ENCODE measurements at places on chromosomes 7 and 10.

DNA sequence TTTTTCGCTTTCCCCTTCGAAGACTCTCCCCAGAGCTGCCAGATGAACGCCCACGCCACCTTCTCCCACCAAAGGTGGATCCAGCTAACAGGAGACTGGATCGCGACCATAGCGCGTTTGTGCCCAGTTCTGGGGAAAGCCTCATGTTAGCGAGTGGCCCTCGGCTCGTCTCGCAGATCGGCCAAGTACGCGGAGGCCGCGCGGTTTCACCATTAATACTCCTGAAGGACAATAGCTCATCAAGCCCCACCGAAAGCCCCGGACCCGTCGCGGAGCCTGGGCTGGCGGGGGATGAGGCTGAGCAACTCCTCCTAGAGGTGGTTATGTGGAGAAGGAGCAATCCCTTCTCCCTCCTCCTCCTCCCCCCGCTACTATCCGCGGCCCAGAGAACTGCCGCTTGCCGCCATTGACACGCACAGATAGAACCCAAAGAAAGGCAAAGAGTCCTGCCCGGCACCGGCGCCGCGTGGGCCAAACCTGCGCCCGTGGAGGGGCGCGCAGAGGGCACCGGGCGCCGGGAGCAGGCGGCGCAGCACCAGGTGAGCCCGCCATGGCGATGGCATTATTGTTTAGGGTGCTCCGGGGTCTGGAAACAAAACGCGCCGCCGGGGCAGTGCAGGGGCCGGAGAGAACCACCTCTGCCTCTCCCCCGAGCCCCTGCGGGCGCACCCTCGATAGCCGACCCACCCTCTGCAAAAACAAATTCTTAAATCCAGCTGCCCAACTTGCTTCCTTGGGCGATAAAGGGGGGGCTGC is at the start of gene MACROH2A2:
Gene MACROH2A2 (plus strand): TSS at position 385 of the 756 bp plus-strand sequence. CDS start 22,813 bp downstream, outside the sequence.
- no peak within 1 kb of the TSS for H3K27ac ChIP-seq
- peak; percentile 12 for DNase-seq
- H3K36me3 ChIP-seq, result no peaks in the 10 kb centered on the region

DNA sequence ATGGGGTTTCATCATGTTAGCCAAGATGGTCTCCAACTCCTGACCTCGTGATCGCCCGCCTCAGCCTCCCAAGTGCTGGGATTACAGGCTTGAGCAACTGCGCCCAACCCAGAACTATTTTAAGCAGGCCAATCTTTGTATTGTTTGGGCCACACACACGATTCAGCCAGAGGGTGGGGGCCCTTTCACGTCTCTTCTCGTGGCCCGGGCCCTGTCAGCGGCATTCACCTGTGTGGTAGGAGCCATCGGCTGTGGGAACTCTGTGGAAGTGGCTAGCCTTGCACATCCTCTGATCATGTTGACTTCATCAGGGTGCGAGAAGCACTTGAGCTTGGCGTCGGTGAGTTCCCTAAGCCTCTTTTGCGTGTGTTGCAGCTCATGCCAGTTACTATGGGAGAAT is 16.9 kb downstream of the SUN1 start:
- H3K4me3 ChIP-seq, result no peak overlapping the region
- DNase-seq, result no peak
- H3K27me3 ChIP-seq, result no peaks in the 10 kb centered on the region
- H3K4me1 ChIP-seq, result no peaks in the 10 kb centered on the region
- peaks cover 39% of the 10 kb centered on the region for H3K36me3 ChIP-seq

GRCh38 chr10:101693978-101694673 is 844 bp downstream of the FBXW4 start:
- H3K4me3 ChIP-seq, result peak overlapping the region; percentile 92
- no peaks in the 10 kb centered on the region for H3K27me3 ChIP-seq
- peaks cover 6% of the 10 kb centered on the region for H3K36me3 ChIP-seq
- H3K4me1 ChIP-seq, result peaks cover 51% of the 10 kb centered on the region
- peak overlapping the region; percentile 97 for H3K27ac ChIP-seq

DNA sequence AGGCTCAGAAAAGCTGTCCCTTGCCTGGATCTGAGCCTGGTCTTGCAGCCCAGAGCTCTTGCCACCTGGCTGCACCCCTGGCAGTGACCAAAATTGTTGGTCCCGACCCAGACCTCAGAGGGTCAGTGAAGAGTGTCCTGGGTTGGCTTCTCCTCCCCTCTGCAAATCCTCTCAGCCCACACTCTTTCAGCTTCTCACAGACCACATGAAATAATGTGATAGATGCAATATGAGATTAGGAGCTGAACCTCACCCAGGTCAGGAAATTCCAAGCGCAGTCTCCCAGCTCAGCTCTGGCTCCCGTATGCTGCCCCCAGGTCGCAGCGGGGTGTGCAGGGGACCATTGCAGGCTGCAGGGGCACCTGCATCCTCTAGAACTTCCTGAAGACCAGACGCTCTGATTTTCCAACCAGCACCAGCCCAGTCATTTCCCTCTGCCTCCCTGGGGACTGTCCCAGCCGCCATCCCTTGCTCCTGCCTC is 19.6 kb upstream of the RET start:
- peaks cover 12% of the 10 kb centered on the region for H3K27me3 ChIP-seq
- H3K4me1 ChIP-seq, result no peaks in the 10 kb centered on the region
- no peaks in the 10 kb centered on the region for H3K36me3 ChIP-seq
- no peak overlapping the region for H3K27ac ChIP-seq

GRCh38 chr7:135801045-135801693 is 52.6 kb upstream of the FAM180A start:
- DNase-seq, result peak; percentile 4
- H3K4me1 ChIP-seq, result peaks cover 11% of the 10 kb centered on the region
- H3K36me3 ChIP-seq, result no peaks in the 10 kb centered on the region
- H3K27ac ChIP-seq, result no peak overlapping the region

DNA sequence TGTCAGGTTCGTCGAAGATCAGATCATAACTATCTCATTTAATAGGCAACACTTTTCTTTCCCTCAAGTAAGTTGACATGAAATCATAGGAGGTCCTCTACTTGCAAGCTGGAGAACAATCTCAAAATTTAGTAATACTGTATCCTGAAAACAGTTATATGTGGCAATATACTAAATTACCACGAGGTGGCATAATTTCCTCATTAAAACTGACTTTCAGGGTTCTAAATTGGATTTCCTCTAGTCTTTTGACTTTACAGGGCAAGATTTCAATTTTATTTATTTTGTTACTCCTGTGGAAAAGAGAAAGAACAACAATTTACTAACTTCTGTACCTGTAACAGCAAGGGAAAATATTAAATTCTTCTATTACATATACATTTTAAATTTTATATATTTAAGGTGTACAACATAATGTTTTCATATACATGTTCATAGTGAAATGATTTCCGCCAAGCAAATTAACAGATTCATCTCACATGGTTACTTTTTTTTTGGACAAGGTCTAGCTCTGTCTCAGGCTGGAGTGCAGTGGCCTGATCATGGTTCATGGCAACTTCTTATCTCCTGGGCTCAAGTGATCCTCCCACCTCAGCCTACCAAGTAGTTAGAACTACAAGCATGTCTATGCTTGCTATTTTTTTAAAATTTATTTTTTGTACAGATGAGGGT is 53.4 kb upstream of the CYP2C18 start:
- no peaks in the 10 kb centered on the region for H3K4me1 ChIP-seq
- H3K4me3 ChIP-seq, result no peak overlapping the region
- H3K36me3 ChIP-seq, result no peaks in the 10 kb centered on the region
- H3K27me3 ChIP-seq, result no peaks in the 10 kb centered on the region
- H3K27ac ChIP-seq, result no peak overlapping the region
- no peak for DNase-seq

GRCh38 chr10:29314726-29315125 is 25.9 kb downstream of the LYZL1 start:
- peaks cover 12% of the 10 kb centered on the region for H3K27me3 ChIP-seq
- no peak for DNase-seq
- no peaks in the 10 kb centered on the region for H3K36me3 ChIP-seq

DNA sequence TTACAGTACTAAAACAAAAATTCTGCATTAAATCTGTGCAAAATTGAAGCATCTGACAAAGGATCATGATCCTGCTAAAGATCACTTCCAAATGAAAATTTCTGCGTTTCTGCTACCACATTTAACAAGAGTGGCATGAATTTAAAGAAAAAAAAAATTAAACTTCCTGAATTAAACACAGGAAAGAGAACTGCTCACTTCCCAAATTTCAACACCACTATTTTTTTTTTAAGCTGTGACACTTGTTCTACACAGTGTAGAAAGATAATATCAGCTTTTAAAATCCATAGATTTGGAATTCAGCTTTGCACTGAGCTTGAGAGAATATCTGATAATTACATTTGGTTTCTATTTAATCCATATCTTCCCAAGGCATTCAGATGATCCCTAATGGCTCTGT is 73.6 kb downstream of the EPC1 start:
- H3K4me1 ChIP-seq, result peaks cover 11% of the 10 kb centered on the region
- no peak for DNase-seq
- H3K27me3 ChIP-seq, result no peaks in the 10 kb centered on the region
- H3K27ac ChIP-seq, result no peak overlapping the region

GRCh38 chr7:93015101-93015778 is 102.5 kb downstream of the SAMD9 start:
- no peak overlapping the region for H3K4me3 ChIP-seq
- H3K4me1 ChIP-seq, result peaks cover 19% of the 10 kb centered on the region
- DNase-seq, result no peak

DNA sequence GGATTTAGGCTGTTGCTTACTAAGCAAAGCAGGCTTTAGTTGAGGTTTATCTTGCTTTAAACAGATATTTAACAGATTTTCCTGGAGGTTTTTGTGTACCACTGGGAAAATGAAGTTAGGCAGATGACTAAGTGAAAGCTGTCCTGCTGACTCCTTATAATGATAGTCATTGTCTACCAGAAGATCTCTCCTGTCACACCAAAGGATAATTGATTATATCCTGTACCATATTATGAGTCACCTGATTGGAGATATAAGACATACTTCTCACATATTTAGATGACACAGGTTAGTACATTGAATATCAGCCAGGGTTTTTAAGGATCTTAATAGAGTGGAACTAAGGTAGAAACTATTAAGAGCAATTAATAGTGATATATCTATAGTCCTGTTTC is 68.4 kb downstream of the PTEN start:
- H3K27ac ChIP-seq, result no peak overlapping the region
- H3K4me3 ChIP-seq, result no peak overlapping the region
- H3K27me3 ChIP-seq, result no peaks in the 10 kb centered on the region
- no peak for DNase-seq

- H3K36me3 ChIP-seq, result peaks cover 8% of the 10 kb centered on the region
- H3K4me1 ChIP-seq, result no peaks in the 10 kb centered on the region
- H3K4me3 ChIP-seq, result no peak overlapping the region
- H3K27me3 ChIP-seq, result no peaks in the 10 kb centered on the region
- no peak overlapping the region for H3K27ac ChIP-seq
Observed at GRCh38 chr7:23135755-23136154, 30.2 kb downstream of the KLHL7 start.

GRCh38 chr7:116630932-116631671 is 40.9 kb upstream of the MET start:
- H3K27ac ChIP-seq, result no peak overlapping the region
- no peaks in the 10 kb centered on the region for H3K4me1 ChIP-seq
- H3K4me3 ChIP-seq, result no peak overlapping the region
- DNase-seq, result no peak
- no peaks in the 10 kb centered on the region for H3K36me3 ChIP-seq

- no peaks in the 10 kb centered on the region for H3K27me3 ChIP-seq
- no peak overlapping the region for H3K4me3 ChIP-seq
- no peak overlapping the region for H3K27ac ChIP-seq
- peaks cover 14% of the 10 kb centered on the region for H3K4me1 ChIP-seq
- DNase-seq, result no peak
Observed at GRCh38 chr10:77252380-77253146, 385.0 kb downstream of the KCNMA1 start.

Data from activated naive CD8-positive, alpha-beta T cell treated with anti-CD3 and anti-CD28 coated beads, Interleukin-2, amount 50 U/mL, for 24 hours (primary cell).